T47D (cell line): ENCODE measurements at places on chromosomes 7 and 10.

- peak; percentile 34 for DNase-seq
Measured at GRCh38 chr7:4667776-4668509, 14.2 kb upstream of the FOXK1 start.

DNA sequence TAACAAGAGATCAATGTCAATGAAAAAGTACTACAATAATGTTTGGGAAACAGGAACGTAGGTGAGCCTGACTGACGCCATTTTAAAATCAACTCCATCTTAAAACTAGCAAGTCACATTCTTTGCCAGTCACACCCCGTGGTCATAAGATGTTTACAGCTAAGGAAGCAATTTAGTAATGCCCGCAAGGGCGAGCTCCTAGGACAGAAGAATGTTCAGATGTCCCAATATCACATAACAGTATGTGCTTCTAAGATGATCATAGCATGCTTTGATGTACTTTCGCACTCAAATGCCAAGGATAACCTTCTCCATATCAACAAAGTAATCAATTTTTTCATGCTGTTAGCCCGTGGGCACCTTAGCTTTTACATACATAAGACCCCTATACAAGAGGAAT lies 113.8 kb upstream of the EGFR start:
- DNase-seq, result no peak

GRCh38 chr7:103336761-103337160 lies 7.8 kb downstream of the DNAJC2 start:
- DNase-seq, result no peak

- DNase-seq, result no peak
Measured at GRCh38 chr10:97724341-97724941, 10.9 kb downstream of the MARVELD1 start.

GRCh38 chr7:50952544-50952943 lies 169.8 kb upstream of the GRB10 start:
- DNase-seq, result no peak

GRCh38 chr10:69861251-69862240 lies 59.8 kb downstream of the COL13A1 start:
- DNase-seq, result no peak

- no peak for DNase-seq
Measured at GRCh38 chr7:122743211-122743610, 40.5 kb upstream of the RNF148 start.
